Neural progenitor cell (in vitro differentiated cells): ENCODE measurements at places on chromosomes 12 and 14. TPM values are rescaled to one million over a fixed set of nuclear protein-coding genes. Genes with fewer than 3 reads are reported as not detected.

- H3K4me3 ChIP-seq: no peak overlapping the region
- H3K4me1 ChIP-seq: peaks cover 3% of the 10 kb centered on the region
- H3K27me3 ChIP-seq: no peaks in the 10 kb centered on the region
- no peak overlapping the region for H3K27ac ChIP-seq
- DNase-seq: no peak
These were observed 245.6 kb upstream of the RGS6 start for GRCh38 chr14:71686677-71687076.

The CNTN1 gene
- total RNA-seq: 0.17 and 0.22 TPM in 2 replicates

GRCh38 chr14:103259801-103260628 lies 74.0 kb upstream of the EIF5 start:
- no peak for DNase-seq
- no peak overlapping the region for H3K27ac ChIP-seq
- H3K27me3 ChIP-seq: no peaks in the 10 kb centered on the region
- no peaks in the 10 kb centered on the region for H3K36me3 ChIP-seq
- H3K4me3 ChIP-seq: no peak overlapping the region
- no peaks in the 10 kb centered on the region for H3K4me1 ChIP-seq

The KRT3 gene
- not detected in 2 replicates for total RNA-seq

GRCh38 chr12:31742891-31743290 lies 14.1 kb upstream of the AMN1 start:
- H3K27ac ChIP-seq: no peak overlapping the region
- H3K4me1 ChIP-seq: no peaks in the 10 kb centered on the region
- no peak for DNase-seq
- H3K4me3 ChIP-seq: no peak overlapping the region
- H3K36me3 ChIP-seq: no peaks in the 10 kb centered on the region
